Suppressor macrophage (primary cell): ENCODE measurements at places on chromosomes 1 and 21.
A peak's percentile ranks its signal among the peaks of the same experiment; 100 is the strongest.

DNA sequence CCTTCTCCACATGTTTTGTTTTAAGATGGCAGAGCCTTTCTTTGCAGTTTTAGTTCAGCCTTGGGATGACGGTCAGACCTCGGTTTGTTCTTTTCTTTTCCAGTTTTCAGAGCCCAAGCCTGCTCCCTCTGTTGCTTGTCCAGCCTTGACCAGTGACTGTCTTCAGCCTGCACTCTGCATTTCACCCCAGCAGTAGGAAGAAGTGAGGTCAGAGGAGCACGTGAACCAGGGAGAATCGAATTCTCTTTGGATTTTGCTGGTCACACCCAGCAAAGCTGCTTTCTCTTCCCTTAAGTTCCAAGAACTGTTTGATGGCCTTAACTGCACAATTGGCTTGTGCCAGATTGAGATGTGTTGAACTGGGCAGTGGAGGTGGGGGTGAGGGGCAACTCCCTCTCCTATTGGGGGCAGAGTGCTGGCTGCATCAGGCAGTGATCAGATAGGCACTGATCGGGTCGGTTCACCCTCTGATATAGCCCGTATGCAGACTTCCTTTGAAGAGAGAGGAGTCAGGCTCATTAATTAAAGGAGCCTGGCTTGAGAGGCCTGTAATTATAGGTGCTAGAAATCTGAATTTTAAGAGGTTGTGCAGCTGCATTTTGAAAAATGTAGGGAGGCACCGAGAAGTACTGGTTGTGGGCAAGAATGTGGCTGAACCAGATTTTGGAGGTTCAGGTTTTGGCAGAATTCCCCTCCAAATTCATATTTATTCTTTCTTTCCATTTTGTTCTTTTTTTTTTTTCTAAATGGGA lies 42.4 kb downstream of the PEX14 start:
- DNase-seq = peak; percentile 28

GRCh38 chr1:29964718-29965533 lies 728.6 kb downstream of the PTPRU start:
- DNase-seq = no peak

DNA sequence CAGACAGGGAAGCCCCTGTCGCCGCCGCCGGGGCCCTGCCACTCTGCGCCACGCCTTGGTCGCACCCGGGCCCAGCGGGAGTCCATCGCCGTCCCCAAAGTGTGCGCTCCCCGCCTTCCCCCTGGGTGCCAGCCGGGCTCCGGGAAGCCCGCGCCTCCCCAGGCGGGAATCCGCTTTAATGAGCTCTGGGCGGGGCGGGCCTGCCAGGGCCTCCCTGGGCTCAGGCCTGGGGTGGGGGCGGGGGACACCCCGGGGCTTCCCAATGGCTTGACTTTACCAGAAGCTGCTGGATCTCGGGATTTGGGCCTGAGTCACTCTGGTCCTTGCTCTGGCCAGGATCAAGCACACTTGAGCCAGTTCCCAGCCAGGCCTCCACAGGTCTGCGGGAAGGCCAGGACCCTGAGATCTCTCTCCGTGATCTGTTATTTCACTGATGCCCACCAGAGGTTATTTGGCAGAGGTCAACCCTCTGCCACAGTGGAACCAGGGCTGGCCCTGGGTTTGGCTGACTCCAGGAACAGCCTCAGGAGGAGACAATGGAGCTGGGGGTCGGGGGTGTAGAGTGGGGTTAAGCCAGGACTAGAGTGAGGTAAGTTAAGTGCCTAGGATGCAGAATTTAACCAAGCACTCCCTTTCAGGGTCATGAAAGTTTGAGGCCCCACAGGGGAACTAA lies 178.4 kb upstream of the EDN2 start:
- DNase-seq = peak; percentile 65

GRCh38 chr1:247421074-247421473 lies 5.1 kb downstream of the NLRP3 start:
- DNase-seq = peak; percentile 75

- no peak for DNase-seq
Measured at GRCh38 chr1:25169610-25170009, 62.7 kb downstream of the SYF2 start.

GRCh38 chr1:53781654-53782053 lies 42.7 kb upstream of the GLIS1 start:
- DNase-seq = no peak

GRCh38 chr1:152983234-152983633 lies 647 bp upstream of the SPRR1A start:
- no peak for DNase-seq

DNA sequence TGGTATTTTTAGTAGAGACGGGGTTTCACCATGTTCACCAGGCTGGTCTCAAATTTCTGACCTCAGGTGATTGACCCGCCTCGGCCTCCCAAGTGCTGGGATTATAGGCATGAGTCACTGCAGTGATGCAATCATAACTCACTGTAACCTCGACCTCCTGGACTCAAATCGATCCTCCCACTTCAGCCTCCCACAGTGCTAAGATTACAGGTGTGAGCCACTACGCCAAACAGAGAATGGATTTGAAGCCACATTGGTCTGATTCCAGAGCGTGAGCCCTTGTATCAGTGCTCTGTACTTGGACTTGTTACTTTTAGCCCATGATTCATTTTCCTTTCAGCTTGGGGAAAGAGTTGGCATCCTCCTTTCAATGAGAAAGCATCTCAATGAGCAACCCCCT lies 14.9 kb upstream of the ZNF683 start:
- no peak for DNase-seq

DNA sequence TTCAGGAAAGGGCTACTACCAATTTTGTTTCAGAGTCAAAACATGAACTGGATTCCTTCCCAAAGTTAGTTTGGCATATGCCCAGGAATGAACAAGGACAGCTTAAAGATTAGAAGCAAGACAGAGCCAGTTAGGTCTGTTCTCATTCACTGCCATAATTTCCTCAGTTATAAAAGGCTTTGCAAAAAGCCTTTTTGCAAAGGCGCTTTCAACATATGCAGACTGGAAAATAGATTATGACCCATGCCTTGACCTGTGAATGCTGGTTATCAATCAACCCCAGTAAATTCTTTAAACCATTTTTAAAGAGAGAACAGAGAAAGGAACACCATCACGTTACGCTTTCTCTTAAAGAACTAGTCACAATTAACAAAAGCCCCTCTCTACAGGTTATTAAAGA lies 1.7 kb upstream of the FRRS1 start:
- DNase-seq = no peak

- DNase-seq = no peak
Measured at GRCh38 chr1:159009287-159009686, 420 bp upstream of the IFI16 start.
